Lung microvascular endothelial cell (primary cell): ENCODE measurements at places on chromosomes 3 and 15.

DNA sequence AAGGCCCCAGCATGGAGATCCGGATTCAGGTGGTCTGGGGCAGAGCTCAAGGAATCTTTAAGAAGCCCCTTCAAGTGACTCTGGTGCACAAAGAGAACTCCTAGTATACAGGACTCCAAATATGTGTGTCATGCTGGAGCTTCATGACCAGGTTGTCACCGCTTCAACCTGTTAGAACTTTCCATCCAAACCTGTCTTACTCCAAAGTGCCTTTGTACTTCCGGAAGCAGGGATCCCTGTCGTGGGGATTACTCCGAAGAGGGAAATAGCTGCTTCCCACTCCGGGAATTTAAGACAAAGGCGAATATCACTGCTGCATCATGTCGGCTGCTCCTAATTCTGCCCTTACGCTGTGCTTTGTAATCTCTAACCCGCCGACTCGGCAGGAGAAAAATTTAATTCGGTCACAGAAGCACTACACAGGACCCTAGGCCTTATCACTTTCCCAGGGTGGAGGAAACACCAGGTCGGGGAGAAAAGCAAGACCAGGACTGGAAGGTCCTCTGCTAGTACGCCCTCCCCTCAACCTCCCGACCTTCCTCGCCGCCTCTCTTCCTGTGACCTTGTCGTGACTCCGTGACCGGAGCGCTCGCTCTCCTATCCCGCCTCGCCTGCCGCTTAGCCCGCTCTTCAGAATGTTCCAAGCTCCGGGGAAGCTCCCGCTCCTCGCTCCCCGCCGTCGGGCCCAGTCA, 730 bp downstream of the HIGD1A start:
- peak; percentile 42 for DNase-seq

- DNase-seq: no peak
Observed at GRCh38 chr15:63200464-63201249, 11.3 kb downstream of the RAB8B start.

- peak; percentile 82 for DNase-seq
Observed at GRCh38 chr3:14480207-14481017, 59.7 kb downstream of the GRIP2 start.

GRCh38 chr3:156718622-156719306, 44.4 kb downstream of the TIPARP start:
- DNase-seq: no peak

DNA sequence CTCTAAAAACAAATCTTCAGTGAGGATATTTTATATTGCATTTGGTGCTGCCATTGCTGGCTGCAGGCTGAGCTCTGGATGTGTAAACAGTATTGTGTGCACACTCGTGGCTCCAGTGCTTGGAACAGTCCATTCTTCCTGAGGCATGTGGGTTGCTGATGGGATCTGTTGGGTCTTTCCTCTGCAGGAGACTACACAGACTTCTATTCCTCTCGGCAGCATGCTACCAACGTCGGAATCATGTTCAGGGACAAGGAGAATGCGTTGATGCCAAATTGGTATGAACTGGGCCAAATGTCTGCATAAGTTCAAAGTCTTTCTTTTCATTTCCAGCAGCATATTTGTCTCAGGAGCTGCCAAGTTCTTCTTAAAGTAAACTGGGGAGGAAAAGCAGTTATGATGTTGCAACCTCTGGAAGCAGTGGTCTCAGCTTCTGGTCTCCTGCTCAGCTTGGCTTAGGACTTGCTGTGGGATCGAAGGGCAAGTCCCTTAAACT, 9.3 kb downstream of the FAH start:
- DNase-seq: no peak

GRCh38 chr15:39494462-39494861, 86.4 kb upstream of the THBS1 start:
- no peak for DNase-seq

GRCh38 chr3:128293930-128294329, 140.6 kb downstream of the EEFSEC start:
- no peak for DNase-seq

- DNase-seq: peak; percentile 20
Observed at GRCh38 chr3:107992976-107993684, 97.7 kb downstream of the CD47 start.

DNA sequence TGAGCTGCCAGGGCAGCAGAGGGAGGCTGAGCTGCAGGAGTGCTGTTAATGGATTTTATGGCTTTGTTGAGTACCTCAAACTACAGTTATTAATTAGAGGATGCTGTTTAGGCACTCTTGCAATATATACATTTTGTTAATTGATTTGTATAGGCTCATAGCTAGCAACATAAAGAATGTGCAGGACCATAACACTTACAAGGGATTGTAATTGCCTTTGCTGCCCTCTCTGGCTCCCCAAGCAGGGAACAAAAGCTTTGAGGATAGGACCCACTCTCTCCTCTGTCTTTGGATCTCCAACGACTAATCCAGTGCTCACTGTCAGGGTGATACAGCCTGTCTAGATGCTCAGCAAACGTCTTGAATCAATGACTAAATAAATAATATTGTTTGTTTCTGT, 1.2 kb upstream of the CLSTN2 start:
- no peak for DNase-seq

DNA sequence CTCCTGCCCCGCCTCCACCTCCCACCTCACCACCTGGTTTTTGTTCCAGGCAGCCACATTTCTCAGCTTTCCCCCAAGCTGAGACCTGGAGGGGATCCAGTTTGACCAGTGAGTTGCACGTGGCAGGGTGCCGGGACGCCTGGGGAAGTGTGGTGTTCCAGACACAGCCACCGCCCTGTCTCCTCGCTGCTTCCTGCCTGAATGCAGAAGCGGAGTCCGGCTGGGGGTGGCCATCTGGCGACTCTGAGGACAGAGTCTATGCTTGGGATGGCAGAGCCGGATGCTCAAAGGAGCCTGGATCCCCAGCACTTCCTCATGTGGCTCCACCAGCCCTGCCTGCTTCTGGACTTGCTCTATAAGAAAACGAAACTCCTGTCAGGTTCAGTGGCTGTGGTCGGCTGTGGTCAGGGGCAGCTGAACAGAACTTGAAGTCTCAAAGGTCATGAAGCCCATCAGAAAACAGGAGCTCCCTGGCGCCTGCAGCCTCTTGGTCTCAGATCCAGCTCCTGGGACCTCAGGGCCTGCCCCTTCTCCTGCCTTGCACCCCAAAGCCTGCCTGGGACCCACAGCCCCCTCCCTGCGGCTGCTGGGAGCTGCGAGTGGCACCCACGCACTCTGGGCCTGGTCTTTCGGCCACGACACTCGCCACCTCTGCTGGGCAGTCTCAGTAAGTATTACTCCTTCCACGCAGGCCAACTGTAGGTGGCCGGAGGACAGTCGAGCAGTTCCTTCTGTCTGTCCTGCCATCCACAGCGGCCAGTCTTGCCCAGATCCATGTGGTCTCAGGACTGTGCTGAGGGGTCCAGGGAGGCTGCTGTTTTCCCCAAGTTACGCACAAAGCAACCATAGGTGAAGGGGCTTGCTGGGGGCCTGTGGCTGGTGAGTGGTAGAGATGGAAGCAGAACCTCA, 112.8 kb upstream of the MEF2A start:
- peak; percentile 81 for DNase-seq

DNA sequence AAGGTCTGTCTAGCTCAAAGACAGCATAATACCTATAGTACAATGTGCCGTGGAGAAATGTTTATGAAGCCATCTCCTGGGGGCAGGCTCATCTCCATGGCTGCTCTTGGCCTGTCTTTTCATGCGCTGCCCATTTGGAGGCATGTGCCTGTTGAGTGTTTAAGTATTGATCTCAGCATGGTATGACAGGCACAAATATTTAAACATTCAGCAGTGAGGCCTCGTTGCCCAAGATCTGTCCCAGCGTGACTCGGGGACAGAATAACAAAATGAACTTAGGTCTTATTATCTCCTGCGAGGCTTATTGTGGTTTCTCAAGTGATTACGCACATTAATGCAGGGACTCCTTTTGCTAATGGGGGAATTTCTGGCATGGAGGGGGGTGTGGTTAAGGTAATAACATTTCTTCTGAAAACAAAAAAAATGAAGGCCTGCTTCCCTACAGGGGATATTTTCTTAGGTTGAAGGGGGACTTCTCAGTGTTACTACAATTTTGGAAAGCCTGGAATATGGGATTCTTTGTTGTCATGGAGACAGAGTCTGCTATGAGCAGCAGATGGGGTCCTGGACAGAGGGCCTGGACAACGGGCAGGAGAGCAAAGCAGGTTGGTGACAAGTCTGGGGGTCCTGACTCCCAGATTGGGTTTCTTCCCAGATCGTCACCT, 4.4 kb upstream of the SLC6A1 start:
- DNase-seq: no peak

DNA sequence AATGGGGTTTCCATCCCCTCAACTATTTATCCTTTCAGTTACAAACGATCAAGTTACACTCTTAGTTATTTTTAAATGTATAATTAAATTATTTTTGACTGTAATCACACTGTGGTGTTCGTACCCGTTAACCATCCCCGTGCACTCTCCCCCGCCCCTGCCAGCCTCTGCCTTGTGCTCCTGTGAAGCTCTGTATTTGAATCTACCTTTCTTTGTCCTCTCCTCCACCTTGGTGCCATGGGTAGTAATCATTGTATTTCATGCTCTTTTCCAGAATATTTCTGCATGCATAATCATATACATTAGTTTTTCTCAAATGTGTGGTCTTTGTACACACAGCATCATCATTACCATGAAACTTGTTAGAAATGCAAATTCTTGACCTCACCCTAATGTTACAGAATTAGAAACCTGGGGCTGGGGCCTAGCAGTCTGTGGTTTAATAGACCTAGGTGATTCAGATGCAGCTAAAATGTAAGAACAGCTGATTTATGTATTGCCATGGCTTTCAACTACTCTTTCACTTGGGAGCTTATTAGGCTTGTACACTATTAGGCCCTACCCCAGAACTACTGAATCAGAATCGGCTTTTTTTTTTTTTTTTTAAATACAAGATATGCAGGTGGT, 91.5 kb downstream of the STT3B start:
- DNase-seq: no peak

DNA sequence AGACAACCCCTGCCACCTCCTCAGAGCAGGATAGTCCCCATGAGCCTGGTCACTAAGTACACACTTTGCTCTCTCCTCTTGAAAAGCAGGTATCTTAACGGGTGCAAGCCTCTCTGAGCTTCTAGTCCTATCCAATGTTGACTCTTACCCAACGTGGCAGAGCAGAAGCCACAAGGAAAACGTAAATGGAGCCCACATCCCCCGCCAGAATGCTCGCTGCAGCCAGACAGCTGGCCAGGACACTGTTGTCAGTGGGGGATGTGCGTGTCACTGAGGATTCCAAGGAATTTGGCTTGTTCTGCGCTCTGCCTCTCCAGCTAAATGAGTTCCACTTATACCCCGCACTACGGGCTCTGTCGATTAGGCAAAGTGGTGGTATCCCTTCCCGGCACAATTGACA, 67.8 kb upstream of the IGF1R start:
- DNase-seq: no peak
